ENCODE measurements at places on chromosomes 4 and X.

DNA sequence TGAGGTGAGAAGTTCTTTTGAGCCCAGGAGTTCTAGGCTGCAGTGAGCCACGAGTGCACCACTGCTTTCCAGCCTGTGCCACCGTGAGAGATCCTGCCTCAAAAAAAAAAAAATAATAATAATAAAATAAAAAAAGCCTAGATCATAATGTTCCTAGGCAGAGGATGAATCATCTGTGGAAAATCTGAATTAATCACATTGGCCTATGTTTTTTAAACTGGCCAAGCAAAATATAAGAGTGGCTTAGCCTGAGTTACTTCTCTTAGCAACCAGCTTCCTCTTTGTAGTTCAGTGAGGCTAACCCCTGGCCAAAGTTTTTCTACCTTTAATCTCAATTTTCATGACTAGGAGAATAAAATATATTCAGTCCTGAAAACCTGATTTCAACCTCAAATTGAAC is 614.6 kb downstream of the PPP4R3C start:
- DNase-seq = no peak

- DNase-seq = no peak
Measured at GRCh38 chr4:186657764-186658163, 65.9 kb downstream of the FAT1 start.

DNA sequence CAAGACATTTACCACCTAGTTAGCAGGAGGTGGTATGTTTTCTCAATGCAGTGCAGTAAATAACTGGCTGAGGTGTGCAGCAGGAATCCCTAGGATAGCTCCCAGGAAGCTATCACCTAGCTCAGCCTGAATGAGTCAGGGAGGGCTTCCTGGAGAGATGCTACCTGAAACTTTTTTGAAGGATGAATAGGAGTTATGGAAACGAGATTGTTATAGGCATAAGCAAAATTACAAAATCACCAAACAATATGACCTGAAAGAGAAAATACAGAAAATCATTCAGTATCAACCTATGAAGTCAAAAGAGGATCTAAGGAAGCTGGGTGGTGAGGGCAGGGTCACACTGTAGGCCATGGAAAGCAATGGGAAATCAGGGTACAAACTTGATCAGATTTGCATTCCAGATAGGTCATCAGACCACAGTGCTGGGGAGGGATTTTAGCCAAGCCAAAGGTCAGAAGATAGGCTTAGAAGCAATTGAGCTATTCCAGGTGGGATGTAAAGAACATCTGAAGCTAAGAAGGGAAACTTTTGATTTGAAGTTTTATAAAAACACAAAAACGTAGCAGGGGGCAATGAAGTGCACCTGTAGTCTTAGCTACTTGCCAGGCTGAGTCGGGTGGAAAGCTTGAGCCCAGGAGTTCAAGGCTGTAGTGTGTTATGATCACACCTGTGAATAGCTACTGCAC is 11.3 kb downstream of the AREG start:
- DNase-seq = no peak

DNA sequence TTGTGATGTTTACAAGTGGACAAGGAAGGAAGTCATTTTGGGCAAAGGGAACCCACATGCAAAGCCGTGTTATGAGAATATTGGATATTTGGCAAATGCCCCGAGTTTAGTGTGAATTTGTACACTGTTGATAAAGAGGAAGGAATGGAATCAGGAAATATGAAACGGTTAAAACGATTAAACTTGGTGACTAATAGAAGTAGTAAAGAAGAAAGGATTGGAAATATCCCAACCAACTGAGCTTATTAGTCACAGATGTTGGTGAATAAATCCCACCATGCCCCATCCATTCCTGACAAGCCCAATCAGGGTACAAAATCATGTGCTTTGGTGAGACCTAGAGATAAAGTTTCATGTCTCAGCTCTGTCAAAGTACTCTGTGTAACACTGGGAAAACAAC is 22.0 kb downstream of the ARHGAP24 start:
- DNase-seq = no peak

- no peak for DNase-seq
Measured at GRCh38 chr4:8702020-8702495, 109.5 kb downstream of the CPZ start.

- DNase-seq = no peak
Measured at GRCh38 chr4:136392576-136392975, 1139.7 kb downstream of the PCDH18 start.

GRCh38 chr4:15253349-15253748 is 174.5 kb upstream of the C1QTNF7 start:
- DNase-seq = no peak

DNA sequence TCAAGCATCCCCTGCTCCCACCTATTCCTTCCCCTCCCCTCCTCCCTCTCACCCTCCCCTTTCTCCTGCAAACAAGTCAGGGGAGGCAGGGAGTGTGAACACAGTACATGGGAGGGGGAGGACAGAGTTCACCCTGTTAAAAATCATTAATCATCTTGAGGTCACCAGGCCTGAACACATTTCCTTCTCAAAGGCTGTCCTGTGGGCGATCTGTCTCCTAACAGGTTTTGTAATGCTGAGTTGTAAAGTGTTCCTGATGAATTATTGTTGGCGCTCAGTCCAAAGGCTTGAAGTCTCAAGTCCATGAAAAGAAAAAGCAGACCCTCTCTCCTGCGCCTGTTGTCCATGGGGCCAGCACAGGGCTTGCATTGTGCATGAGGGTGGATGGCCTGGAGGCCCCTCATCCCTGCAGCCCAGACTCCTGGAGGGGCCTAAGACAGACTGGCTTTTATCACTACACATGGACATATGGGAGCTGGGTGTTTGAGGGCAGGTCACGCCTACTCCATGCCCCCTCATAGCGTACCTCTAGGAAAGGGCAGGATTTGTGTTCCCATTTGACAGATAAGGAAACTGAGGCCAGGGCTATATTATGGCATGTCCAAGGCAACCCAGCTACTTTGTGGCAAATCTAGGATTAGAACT is 189.1 kb downstream of the RAB28 start:
- no peak for DNase-seq

DNA sequence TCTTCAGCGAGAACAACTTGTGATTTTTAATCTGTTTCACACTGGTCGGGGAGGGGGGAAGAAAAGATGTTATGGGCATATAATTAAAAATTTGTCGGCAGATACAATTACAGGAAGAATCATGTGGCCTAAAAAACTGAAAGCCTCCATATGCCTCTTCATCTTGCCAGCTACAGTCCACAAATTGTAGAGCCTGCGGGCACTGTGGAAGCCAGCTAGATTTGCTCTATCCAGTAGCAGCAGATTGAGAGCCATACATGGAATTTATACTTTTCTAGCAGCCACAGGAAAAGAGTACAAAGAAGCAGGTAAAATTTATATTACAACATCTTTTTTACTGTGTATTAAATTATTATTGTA is 147.3 kb downstream of the TBL1X start:
- no peak for DNase-seq
